ENCODE measurements at places on chromosomes 7 and 10.

DNA sequence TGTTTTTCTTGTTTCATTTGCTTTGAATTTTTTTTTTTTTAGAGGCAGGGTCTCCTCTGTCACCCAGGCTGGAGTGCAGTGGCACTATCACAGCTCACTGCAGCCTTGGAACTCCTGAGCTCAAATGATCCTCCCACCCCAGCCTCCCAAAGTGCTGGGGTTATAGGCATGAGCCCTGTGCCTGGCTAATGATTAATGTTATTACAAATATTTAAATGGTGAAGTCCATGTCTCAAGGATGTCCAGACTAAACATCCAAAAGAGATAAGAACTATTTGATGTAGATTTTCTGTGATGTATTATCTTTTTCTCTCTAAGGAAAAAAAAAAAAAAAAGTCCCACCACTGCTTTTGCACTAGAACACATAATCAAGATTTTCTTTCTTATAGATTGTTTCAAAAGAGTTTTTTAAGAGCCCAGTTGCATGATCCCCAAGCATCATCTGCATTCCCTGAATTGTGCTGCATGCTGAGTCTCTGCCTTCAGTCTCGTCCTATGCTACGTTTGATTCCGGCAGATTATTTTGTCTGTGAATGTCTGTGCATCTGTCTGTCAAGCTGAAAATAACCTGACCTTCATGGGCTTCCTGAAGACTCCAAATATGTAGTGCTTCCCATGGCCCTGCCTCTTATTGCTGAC, 33.4 kb downstream of the MACROH2A2 start:
- DNase-seq = no peak

- DNase-seq = no peak
Measured at GRCh38 chr7:136859803-136860202, 8.6 kb upstream of the CHRM2 start.

DNA sequence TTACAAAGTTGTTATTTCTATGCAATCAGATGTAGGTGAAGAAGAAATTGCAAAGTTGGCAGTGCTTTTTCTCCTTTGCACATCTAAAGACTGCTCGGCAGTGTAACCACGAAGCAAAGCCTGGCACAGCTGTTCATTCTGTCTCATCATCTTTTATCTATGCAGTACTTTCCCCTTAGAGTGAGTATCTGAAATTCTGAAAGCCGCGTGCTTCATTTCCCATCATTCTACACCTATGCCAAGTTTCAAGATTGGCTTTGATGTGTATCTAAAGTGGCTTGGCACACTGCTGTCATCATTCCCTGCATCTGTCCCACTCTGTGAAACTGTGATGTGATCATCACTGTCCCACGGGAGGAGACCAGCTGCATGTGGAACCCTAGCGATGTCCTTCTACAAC, 15.2 kb downstream of the SOSTDC1 start:
- DNase-seq = no peak

DNA sequence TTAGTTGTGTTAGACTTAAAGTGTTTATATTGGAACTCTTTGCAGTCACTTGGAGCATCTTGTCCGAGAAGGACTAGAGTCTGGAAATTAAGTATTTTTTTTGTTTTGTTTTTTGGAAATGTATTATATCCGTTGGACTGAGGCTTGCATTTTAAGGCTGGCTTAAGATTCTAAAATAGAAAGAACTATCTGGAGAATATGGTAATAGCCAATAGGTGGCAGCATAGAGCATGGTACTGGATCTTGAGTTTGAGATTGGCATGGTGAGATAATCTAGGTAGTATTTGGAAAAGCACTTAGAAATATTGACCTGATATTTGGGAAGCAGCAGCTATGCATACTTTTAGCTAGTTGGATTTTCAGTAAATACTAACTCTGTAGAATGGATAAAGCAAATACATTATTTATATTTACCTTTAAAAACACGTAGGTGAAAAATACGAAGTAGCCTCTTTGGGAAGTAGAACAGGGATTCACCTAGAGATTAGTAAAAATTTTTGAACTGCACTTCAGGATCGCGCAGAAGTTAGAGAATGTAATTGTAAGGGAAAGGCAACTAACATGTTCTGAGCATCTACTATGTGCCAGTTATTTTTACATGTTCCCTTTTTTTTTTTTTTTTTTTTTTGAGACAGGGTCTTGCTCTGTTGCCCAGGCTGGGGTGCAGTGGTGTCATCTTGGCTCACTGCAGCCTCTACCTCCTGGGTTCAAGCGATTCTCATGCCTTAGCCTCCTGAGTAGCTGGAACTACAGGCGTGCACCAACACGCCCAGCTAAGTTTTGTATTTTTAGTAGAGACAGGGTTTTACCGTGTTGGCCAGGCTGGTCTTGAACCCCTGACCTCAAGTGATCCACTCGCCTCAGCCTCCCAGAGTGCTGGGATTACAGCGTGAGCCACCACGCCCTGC, 78.6 kb downstream of the LCOR start:
- DNase-seq = peak; percentile 24

DNA sequence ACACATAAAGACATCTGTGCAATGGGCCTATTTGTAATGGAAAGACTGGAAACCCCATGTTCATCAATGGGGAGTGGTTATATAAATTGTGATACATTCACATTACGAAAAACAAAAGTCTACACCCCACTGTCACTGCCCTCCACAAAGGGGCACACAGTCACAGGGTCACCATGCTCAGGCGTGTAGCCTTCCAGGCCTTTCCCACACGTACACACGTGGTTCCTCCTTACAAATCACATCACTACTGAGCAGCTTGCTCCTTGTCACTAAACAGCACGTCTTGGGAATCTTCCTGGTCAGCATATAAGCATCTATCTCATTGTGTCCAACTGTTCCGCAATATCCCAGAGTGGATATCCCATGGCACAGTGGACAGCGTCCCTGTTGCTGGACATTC, 163.1 kb downstream of the SLIT1 start:
- no peak for DNase-seq

DNA sequence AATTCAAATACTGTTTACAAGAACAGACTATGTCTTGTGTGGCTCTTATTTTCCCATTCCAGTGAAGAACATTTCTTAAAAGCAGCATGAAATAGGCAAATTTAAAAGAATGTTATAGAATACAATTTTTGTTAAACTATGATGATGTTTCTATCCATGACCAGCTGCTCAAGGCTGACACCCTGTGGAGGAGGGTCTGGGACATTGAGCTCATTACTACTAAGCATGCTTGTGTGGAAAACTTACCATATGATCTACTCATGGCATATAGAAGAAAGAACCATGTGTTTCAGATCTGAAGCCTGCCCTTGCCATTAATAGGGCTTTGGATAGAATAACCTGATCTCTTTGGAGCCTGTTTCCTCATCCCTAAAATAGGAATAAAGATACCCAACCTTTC, 125.0 kb downstream of the FOXP2 start:
- peak; percentile 36 for DNase-seq

- DNase-seq = no peak
Measured at GRCh38 chr10:124546055-124546369, 84.4 kb downstream of the LHPP start.

DNA sequence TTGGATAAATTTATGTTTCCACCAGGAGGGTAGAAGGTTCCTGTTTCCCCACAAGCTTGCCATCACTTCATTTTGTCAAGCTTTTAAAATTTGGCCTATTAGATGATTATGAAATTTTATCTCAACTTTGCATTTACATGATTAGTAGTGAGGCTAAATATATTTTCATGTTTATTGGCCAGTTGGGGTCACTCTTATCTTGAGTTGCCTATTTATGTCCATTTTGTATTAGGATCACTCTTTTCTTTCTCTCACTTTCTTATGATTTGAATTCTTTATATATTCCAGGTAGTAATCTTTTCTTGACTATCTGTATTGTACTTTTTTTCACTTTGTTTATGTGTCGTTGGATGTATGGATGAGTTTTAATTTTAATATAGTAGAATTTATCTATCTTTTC, 218.6 kb upstream of the SLC26A5 start:
- DNase-seq = no peak

DNA sequence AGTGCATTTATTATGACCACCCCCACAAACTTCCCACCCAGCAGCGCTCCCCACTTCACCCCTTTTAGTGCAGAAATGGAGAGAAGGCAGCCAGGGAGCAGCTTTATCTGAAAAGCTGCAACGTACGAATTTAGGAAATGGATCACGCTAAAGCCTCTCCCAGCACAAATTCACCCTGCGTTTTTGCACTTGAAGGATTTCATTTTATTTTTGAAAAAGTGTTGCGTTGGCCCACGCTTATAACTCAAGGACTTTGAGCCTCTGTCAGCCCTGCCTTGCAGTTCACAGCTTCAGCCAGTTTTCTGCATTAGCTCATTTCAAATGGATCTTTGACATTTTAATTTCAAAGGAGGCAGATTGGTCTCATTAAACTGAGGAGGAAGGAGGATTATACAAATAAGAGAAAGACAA, 556.1 kb downstream of the KCNMA1 start:
- no peak for DNase-seq

DNA sequence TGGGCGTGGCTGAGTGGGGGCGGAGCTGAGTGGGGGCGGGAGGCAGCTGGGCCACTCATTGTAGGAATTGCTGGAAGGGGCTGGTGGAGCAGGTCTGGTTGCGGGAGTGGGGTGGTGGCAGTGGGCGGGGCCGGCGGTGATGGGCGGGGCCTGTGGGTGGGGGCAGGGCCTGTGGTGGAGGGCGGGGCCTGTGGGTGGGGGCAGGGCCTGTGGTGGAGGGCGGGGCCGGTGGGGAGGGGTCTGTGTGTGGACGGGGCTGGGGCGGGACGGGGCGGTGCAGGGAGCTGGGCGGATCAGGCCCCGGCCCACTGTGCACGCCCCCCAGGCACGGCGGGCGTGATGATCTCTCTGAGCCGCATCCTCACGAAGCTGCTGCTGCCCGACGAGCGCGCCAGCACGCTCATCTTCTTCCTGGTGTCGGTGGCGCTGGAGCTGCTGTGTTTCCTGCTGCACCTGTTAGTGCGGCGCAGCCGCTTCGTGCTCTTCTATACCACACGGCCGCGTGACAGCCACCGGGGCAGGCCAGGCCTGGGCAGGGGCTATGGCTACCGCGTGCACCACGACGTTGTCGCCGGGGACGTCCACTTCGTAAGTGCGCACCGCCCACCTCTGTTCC, 14.0 kb downstream of the SLC29A4 start:
- no peak for DNase-seq

DNA sequence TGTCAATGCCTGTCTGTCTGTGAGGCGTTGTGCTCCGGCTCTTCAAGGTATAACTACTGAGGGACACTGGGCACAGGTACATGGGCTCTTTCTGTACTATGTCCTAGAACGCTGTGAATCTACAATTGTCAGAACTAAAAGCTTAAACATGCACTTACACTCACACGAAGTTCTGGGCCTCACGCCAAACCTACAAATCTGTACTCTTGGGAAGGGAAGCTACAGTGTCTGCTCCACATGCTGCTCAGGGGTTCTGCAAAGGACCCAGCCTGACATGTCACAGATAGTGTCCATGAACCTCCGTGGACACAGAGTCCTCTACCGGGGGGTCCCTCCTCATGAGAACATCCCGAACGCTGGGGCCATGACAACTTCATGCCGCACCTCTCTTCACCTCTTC, 268.7 kb downstream of the WDR37 start:
- peak; percentile 10 for DNase-seq

- no peak for DNase-seq
Measured at GRCh38 chr10:86419101-86419500, 52.5 kb upstream of the GRID1 start.

DNA sequence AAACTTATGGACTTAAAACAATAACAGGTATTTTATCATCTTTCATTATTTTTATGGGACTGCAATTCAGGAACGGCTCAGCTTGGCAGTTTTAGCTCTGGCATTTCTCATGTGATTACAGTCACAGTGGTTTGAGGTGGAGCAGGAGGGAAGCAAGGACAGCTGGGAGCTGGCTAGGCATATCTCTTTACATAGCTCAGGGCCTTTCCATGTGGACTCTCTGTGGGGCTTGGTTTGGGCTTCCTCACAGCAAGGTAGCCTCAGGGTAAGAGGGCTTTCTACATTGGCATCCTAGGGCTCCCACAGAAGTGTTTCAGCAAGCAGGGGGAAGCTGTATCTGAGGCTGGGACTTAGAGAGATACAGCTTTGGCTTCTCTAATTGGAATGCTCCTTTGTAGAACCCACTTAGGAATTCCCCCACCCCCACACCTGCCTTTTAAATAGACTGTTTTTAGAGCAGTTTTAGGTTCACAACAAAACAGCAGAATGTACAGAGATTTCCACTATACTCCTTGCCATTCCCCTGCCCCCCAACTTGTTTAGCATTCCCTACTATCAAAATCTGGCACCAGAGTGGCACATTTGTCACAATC, 26.6 kb upstream of the SDHAF3 start:
- DNase-seq = no peak

GRCh38 chr7:142303650-142304049, 45.8 kb upstream of the PRSS58 start:
- no peak for DNase-seq

DNA sequence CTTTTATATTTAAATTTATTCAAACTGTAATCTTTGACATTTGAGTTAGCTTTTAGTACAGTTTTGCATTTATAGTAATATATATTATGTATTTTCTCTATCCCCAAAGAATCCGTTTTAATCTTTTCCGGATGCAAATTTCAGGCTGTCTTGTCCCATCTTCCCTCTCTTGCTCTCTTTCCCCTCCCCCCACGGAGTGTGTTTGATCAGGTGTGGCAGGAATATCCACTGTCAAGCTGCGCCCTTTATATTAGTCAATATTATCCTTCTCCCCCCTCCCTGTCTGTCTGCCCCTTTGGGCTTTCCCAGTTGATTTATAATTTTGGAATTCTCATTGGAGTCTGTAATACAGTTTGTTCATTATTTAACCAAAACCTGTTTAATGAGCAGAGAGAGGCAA, 19.0 kb downstream of the GBF1 start:
- no peak for DNase-seq

GRCh38 chr10:34254596-34254995, 560.5 kb downstream of the PARD3 start:
- DNase-seq = peak; percentile 77

GRCh38 chr7:30193336-30193943, 58.7 kb downstream of the MTURN start:
- DNase-seq = no peak

GRCh38 chr7:141641876-141642275, 60.1 kb downstream of the DENND11 start:
- no peak for DNase-seq

- no peak for DNase-seq
Measured at GRCh38 chr7:27148031-27148755, 619 bp upstream of the HOXA6 start.

GRCh38 chr7:62361-63116, 129.8 kb upstream of the FAM20C start:
- no peak for DNase-seq

- peak; percentile 69 for DNase-seq
Measured at GRCh38 chr7:105808703-105809590, 67.5 kb downstream of the ATXN7L1 start.

- peak; percentile 10 for DNase-seq
Measured at GRCh38 chr7:15158141-15158810, 255.7 kb upstream of the DGKB start.

DNA sequence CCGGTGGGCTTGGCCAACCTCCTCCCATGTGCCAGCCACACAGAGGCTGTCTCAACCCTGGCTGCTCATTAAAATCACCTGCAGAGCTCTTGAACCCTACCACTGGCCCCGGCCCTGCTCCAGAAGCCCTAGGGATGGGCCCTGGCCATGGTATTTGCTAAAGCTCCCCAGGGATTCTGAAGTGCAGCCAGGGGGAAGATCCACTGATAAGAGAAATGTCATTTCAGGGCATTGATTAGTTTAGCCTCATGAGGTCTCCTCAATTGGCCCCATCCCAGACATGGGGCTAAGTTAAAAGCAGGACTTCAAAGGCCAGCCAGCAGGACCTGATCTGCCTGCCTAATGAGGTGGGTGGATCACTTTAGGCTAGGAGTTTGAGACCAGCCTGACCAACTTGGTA, 65.2 kb downstream of the ABRAXAS2 start:
- DNase-seq = no peak

All from fibroblast of skin of right biceps (primary cell).